ENCODE measurements at places on chromosomes 12 and 14. TPM values are rescaled to one million over a fixed set of nuclear protein-coding genes. Genes with fewer than 3 reads are reported as not detected.

DNA sequence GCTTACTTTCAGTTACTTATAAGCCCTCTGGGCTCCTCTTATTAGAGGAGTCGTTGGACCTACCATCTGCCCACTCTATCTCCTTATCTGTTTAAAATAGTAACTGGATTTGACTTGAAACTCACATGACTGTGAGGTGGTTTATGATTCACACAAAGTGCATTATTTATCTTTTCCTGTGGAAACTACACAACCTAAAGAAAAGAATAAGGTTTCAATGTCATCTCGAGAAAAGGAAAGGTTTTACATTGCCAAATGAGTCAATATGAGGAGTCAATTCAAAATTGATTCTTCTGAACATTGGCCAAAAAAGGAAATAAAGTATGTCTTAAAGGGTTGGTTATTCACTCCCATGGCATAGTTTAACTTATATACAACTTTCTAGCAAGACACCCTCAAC is 225.0 kb upstream of the G2E3 start:
- no peak for DNase-seq

GRCh38 chr12:56571121-56571520 is 49.5 kb downstream of the RBMS2 start:
- no peak for DNase-seq

DNA sequence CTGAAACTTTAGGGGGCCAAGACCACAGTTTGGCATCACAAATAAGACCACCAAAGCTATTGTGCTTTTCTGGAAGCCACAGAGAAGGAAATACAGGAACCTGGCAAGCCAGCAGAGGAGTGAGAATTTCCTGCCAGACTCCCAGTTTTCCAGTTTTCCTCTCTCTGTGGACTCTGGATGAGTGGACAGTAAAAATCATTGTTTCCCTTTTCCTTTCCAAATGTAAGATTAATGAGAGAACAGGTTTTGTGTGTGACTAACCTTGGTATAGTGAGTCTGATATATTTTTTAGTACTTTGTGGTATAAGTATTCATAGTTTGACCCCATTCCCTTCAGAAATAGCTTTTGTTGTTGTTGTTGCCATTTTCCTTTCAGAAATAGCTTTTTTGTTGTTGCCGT is 2.6 kb upstream of the TAC3 start:
- DNase-seq, result no peak

HEBP1 gene
- 3.0 TPM for total RNA-seq

MYO1A gene
- 0.64 TPM for total RNA-seq

- DNase-seq, result no peak
Observed at GRCh38 chr12:1607940-1608712, 13.7 kb upstream of the FBXL14 start.

DNA sequence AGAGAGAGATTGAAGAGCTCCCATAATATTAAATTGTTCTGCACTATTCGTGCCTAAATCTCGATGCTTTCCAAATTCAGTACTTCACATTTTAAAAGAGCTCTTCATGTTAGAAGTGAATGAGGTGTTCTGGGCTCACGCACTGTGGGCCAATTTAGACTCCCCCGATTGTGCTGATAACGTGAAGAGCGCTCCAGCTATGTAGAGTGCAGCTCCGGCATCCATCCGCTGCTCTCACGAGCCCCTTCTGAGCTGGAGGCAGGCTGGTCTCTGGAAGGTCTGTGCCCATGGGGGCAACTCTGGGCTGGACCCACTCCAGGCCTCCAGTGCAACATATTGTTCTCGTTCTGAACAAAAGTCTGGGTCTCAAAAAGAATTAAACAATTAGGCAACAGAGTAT is 692.6 kb downstream of the VRK1 start:
- no peak for DNase-seq

AQP2 gene
- not detected for total RNA-seq

EIF2B1 gene
- 45.8 TPM for total RNA-seq

DNA sequence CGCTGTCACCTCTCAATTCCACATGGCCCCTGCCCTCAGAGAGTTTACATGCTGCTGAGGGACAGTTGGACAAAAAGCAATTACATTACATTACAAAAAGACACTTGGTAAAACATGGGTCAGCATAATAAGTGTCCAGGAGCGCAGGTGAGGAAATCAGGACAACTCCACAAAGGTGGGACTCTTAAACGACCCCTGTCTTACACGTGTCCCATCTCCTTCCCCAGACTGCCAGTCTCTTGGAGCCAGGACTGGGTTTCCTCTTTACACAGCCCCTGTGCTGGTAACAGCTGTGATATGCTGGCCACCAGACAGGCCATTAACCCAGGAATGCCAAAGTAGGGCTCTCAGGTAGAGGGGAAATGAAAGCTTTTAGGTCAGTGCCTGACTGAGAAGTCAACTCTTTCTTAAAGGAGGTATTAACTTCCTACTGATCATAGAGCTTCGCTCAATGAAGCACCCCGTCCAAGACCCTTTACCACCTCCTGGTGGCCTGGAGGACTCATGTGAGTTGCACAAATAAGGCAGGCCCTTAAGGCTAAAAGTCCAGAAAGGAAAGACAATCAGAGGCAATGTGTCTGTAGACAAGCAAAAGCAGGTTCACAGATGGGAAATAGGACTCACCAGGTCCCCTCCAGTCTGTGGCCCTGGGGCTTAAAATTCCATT is 55.5 kb downstream of the ANO2 start:
- peak; percentile 43 for DNase-seq

GRCh38 chr14:54646626-54647025 is 79.7 kb downstream of the SAMD4A start:
- DNase-seq, result no peak

GRCh38 chr14:26206640-26207039 is 391.2 kb downstream of the NOVA1 start:
- no peak for DNase-seq

HHIPL1 gene
- 0.47 TPM for total RNA-seq

DNA sequence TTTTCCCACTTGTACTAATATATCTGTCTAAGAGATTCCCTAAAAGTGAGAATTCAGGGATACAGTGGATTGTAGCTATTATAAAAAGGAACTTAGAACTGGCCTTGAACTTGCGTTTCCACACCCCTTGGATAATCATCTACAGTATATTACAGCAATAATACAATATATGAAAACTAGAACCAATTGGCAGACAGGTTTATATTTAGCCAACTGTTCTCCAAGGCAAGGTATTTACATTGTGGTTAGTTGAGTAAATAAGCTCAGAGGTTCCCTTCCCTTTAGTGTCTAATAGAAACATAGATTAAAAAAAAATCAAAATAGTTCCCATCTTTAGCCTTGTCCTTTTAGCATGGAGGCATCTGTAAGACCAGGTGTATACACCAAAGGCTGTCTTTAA is 42.1 kb downstream of the LIMA1 start:
- DNase-seq, result no peak

DNA sequence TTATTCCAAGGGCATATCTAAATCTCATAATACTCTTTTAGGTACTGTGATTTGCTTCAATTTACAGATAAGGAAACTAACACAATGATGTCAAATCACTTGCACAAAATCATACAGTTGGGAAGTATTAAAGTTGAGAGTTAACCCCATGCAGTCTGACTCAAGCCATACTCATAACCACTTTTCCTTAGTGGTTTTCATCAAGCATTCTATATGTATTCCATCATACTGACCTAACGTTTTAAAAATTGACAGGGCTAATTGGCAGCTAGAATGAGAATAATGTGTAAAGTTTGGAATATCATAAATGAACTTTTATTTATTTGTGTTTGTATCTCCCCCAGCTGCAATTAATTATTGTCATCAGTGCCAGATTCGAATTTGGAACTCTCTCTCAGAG is 20.9 kb downstream of the PUS7L start:
- no peak for DNase-seq

DNA sequence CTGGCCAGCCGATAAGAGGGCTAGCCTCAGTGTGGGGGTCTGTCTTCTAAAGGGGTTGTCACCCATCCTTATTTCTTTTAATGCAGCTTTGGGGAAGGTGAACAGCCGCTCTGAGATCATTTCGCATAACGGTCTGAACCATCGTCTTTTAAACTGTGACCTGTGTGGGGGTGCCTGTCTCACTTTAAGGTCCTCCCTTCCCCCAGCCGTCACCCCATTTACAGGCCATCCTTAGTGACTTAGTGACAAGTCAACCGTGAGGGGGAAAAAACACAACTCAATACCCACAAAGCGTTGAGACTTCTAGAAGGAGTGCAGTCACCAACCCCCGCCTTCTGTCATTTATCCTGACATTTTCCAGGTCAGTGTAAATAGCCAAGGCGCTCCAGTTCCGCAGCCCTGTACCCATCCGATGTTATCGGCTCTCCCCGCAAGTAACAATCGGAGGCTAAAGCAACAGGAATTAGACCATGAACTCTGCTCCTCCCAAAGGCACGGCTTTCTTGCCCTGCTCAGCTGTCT is 505 bp upstream of the DENND5B start:
- DNase-seq, result peak; percentile 13
